Kidney (tissue), 22 donors: ENCODE measurements at places on chromosomes 5 and 9. TPM values are rescaled to one million over a fixed set of nuclear protein-coding genes. Genes with fewer than 3 reads are reported as not detected.

The FIBCD1 gene
- polyA plus RNA-seq, result not detected

DNA sequence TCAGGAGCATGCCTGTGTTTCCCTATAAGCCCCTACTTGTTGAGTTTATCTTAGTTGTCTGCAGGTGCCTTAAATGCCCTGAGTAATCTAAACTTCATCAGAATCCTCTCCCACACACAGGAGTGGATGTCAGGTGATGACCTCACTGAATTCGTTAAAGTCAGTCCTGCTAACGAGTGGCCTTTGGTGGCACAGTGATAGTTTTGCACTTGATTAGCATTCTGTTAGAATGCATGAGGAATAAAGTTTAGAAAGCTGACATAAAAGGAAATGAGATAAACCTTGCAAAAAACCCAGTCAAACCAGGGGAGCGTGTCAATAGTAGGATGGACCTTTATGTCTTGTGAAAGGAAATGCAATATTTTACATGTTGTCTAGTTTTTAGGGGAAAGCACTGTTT is 4.5 kb downstream of the TRIM32 start:
- DNase-seq, result no peak

- DNase-seq, result no peak
Measured at GRCh38 chr9:7844242-7844641, 44.7 kb upstream of the DMAC1 start.

DNA sequence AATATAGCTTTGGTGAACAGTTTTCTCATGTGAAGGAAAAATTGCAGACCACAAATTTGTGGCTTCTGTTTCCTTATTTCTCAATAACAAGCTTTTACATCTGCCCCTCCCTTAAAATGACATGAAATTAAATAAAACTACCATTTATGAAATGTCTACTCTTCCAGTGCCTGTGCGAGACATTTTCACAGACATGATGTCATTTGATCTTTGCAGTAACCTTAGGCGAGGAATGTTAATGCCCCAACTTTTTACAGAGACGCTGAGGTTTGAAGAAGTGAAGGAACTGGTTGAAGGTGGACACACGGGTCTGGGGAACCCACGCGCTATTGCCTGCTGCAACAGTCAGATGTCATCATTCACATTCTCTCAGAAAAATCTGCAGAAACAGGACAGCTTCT is 61.5 kb downstream of the OSTF1 start:
- no peak for DNase-seq

- DNase-seq, result no peak
Measured at GRCh38 chr5:112776301-112776856, 38.7 kb downstream of the APC start.

DNA sequence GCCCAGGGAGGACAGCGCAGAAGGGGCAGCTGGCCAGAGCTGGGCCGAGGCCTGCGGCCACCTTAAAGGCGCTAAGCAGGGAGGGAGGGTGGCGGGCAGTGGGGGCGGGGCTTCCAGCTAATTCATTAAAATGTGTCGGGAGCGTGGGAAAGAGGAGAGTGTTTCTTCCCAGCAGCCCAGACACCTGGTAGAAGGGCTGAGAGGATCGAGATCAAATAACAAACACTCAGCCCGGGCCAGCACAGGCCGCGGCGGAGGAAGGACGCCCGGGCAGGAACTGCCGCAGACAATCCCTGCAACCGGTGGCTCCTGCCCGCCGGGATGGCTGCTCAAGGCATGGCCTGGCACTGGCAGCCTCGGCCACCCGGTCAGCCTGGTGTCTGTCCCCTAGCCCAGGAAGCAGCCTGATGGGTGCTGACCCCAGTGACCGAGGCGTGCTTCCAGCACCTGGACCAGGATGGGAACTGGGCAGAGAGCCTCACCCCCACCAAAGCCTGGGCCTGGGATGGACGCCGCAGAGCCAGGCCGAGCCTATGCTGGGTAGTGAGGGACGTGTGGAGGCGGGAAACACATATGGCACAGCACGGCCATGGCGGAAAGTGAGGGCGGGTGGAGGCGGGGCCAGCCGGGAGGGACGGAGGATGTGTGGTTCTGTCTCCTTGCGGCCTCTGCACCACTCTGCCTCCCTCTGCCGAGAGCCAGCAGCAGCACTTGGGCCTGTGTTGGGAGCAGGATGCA is 3.2 kb upstream of the NRARP start:
- peak; percentile 88 for DNase-seq
